ENCODE measurements at places on chromosomes 1 and 21.

DNA sequence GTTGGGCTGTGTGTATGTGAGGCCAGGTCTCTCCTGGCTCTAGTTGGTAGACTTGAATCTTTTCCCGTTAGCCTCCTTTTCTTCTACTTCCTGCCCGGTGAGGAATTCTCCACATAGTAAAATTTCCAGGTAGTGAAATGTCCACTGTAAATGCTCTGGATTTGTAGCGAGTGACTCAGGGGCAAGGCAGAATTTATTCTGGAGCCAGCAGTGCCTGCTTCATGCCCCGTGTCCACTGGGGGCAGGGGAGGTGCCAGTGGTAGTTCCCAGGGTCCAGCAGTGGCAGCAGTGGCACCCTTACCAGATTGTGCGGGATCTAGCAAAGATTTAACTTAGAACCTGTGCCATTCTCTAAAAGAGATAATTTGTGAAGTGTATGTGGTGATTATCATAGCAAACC lies 74.5 kb upstream of the USP24 start:
- DNase-seq, result no peak

DNA sequence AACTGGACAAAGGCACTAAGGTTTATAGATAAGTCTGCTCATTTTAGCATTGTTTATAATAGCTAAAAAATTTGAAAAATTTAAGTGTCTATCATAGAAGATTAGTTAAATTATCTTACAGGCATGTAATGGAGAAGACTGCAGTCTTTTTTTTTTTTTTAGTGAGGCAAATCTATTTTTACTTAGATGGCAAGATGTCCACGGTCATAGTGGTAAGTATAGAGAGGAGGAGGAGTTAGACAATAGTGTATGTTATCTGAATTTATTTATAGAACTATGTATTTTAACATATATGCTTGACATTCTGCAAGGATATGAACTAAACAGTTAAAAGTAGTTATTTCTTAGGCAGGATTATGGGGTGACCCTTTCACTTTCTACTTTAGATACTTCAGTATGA lies 149.0 kb downstream of the SYT2 start:
- DNase-seq, result no peak

GRCh38 chr1:234108921-234109320 lies 204.4 kb downstream of the SLC35F3 start:
- no peak for DNase-seq

- DNase-seq, result no peak
Measured at GRCh38 chr1:236654957-236655356, 31.3 kb upstream of the ACTN2 start.

GRCh38 chr1:26132128-26132833 lies 20.7 kb downstream of the PDIK1L start:
- no peak for DNase-seq

- DNase-seq, result no peak
Measured at GRCh38 chr1:219900882-219901281, 27.5 kb downstream of the SLC30A10 start.

DNA sequence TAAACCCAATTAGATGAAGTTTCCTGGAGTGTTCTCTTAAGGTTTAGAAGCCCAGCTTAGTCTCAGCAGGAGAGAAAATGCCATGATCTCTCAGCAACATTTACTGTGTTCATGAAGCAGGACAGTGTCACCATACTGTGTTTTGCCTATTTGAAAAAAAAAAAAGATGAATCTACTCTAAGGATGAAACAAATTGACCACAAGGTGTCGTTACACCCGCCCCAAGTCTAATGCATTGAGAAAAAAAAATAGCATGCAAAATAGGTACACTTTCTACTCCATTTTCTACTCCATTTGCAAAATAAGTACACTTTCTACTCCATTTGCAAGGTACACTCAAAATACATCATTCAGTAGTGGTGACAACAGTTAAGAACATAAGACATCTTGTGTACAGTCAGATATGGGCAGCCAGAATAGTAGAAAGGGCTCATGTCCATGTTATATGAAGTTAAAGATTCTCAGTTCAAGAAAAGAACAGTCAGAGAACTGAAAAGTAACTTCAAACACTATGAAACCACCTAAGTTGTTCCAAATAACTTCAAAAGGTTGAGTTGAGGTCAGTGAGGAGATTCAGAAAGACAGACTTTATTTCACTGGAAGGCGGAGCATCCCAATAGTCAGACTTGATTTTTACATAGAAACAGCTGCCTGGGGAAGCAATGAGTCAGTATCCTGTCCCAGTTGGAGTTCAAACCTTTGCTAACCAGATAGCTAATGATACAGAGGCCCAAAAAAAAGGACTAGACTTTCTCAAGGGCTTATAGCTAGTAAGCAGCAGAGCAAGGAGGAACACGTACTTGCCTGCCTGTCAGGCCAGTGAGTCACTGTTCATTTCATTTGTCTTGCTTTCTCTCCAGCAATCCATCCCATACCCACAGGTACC lies 13.3 kb downstream of the PLPPR5 start:
- no peak for DNase-seq

DNA sequence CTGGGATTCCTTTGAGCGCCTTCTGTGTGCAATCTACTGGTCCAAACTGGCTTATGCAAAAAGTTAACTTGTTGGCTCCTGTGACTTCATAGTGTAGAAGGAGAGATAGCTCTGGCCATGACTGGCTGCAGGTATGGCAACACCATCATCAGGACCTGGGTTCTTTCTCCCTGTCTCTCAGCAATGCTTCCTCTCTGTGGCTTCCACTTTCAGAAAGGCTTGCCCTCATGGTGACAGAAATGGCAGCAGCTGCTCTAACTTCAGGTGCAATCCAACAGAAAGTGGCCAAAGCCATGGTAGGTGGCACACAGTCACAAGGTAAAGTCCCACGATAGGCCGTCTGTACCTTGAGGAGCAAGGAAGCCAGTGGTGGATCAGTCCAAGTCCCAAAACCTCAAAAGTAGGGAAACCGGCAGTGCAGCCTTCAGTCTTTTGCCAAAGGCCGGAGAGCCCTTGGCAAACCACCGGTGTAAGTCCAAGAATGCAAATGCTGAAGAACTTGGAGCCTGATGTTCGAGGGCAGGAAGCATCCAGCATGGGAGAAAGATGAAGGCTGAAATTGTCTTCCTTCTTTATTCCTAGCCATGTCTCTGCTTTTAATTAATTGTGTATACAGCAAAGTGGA lies 45.0 kb downstream of the ZBTB40 start:
- no peak for DNase-seq

DNA sequence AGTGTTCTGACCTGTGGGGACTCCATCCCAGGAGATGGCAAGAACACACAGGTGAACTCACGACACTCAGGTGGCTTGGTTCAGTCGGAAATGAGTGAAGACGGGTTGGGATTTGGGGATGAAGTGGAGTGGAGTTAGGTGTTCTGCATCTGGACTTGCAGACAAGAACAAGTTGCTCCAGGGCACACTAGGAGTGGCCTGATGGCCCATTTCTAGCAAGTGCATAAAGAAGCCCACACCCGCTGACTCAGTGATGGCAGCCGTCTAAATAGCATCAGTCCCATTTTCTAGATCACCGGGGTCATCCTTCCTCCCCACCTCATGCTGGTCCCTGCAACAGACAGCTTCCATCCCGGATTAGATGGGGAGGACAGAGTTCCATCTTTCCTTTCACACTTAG lies 278.4 kb downstream of the C1orf94 start:
- no peak for DNase-seq

- DNase-seq, result no peak
Measured at GRCh38 chr1:215957663-215958062, 390.6 kb downstream of the KCTD3 start.

DNA sequence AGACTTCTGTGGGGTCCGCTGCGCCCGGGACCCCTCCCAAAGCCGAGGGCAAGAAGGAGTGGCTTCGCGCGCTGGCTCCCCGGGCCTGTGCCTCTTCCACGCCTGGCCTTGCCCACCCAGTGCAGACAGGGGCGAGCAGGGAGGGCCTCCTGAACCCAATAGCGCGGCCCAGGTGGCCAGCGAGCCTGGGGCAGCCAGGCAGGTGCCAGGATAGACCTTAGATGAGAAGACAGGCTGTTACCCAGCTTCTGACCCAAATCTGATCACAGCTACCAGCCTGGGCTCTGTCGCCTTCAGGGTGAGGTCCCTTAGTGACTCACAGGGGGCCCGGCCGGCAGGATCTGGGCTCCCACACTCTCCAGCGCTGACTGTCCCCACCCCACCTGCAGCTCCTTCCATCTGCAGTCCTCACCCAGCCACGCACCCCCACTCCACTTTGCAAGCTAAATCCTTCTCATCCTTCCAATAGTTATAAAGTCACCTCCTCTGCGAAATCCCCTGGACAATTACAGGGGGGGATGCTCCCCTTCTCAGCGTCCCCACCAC lies 9.6 kb downstream of the CLEC20A start:
- DNase-seq, result no peak

DNA sequence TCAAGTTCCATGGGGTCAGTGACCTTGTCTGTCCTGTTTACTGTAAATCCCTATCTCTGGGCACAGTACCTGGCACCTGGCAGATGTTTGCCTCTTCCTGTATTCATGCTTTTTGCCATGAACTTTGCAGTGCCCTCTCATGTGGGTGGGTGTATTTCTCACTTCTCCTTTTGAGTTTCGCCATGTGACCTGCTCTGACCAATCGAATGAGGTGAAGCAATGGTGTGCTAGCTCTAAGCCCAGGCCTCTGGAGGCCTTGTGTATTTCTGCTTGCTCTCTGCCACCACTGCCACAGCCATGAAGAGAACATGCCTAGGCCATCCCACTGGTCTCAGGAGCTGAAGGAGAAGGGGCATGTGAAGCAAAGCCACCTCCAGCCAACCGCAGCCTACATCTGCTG lies 185.5 kb upstream of the ZC3H12A start:
- DNase-seq, result peak; percentile 67

DNA sequence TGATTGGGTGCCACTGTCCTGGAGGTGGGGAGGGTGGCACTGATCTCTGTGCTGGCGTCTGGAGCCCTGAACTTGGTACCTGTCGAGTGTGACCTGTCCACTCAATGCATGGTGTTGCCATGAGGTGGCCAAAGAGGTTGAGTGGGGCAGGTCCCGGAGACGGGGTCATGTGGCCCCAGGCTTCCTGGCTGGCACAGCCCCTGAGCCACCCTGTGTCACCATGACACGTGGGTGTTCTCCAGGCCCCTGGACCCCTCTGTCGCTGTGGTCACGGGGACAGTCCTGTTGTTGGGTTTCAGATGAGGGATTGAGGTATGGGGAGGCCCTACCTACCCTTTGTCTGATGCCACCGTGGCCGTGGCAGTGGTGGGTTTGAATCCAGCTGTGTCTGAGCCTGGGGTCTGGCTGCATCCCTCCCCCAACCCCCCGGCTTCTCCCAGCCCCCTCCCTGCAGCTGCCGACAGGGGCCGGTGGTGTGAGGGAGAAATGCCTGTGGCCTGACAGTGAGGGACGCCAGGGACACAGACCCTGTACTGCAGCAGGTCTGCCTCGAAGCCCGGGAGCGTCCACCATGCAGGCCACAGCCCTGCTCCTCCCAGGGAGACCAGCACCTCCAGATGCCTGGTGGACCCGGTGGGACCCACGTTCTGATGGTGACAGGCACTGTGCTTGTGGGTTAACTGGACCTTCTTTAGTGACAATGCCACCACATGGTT lies 12.0 kb downstream of the TRPM2 start:
- no peak for DNase-seq

DNA sequence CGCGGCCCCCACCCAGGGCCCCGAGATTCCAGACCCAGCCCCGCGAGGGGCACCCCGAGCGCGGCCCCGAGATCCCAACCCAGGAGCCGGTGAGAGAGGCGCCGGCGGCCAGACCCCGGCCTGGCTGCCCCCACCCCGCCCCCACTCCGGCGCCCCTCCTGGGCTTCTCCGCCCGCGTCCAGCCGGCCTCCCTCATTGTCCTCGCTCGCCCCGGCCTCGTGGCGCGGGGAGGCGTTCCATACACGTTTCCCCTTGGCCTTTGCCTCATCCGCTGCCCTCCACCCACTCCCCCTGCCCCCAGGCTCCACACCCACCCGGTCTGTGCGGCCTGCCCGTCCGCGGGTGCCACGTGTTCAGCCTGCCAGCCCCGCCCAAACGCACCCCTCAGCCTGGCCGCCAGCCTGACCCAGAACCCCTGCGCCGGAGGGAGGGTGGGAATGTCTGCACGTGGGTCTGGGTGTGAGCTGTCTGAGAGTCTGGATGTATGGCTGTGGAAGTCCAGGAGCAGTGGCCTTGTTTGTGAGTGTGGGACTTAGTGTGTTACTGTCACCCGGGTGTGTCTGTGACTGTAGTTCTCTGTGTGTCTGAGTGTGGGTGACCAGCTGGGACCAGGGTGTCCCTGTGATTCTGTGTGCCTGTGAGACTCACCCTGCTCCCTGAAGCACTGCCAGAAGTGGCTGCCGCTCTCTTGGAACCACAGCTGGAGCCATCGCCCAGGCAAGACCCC lies 681 bp downstream of the B4GALT2 start:
- peak; percentile 71 for DNase-seq

DNA sequence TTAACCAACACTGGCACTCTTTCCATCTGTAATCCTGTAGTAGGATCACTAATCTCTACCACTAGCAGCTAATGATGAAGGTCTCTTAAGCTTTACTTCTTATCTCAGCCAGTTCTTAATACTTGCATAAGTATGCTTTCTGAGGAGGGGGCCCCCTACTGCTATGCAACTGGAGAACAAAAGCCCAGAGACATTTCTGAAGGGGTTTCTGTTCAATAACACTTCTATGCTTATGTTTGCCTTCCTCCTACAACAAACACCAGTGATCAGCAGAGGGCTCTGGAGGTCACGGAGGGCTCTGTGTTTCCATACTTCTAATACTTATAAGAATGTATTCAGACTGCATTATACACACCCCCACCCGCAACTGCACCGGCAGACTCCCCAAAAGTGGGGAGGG lies 215.8 kb downstream of the BARHL2 start:
- no peak for DNase-seq

- DNase-seq, result no peak
Measured at GRCh38 chr1:240621249-240621648, 9.3 kb upstream of the GREM2 start.

- DNase-seq, result no peak
Measured at GRCh38 chr1:45787905-45788304, 15.5 kb upstream of the MAST2 start.

DNA sequence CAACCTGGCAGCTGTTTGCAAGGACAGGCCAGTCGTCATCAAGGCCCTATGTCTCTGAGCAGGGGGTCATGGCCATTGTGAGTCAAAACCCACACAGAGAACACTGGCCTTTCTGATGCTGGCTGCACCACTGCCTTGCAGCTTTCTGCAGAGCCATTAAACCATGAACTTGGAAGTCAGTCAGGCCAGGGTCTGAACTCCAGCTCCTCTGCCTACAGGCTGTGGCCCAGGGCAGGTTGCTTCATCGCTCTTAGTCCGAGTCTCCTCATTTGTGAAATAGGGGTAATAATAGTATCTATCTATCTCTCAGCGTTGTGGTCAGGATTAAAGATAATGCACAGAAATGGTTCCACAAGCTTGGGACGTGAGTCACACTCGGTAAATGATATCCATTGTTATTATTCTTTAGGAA lies 35.8 kb upstream of the HIVEP3 start:
- DNase-seq, result no peak

DNA sequence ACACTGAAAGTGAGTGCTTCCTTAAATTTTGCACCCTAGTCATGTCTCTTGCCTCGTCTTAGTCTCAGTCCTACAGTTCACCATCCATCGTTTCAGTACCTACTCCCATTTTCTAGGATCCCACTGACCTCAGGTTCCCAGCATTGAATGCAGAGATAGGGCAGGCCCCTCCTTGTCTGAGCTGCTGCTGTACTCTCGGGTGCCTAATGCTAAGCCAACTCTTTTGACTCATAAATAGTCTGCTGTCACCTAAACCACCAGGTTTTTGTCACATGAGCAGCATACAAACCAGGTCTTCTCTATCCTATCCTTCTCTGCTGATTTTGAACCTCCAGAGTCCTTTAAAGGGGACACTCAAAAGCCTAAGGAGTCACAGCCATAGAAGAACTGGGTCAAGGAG lies 3.0 kb downstream of the ARHGAP30 start:
- no peak for DNase-seq
